G401 (cell line): ENCODE measurements at places on chromosomes 7 and 10. TPM values are rescaled to one million over a fixed set of nuclear protein-coding genes. Genes with fewer than 3 reads are reported as not detected.

The COL26A1 gene
- 104 and 109 TPM in 2 replicates for total RNA-seq

The CTAGE15 gene
- not detected in 2 replicates for total RNA-seq

The KIAA1549 gene
- 0.86 and 1.3 TPM in 2 replicates for total RNA-seq

The ZPBP gene
- total RNA-seq, result not detected in 2 replicates

The LMOD2 gene
- not detected in 2 replicates for total RNA-seq

The GNAT3 gene
- not detected in 2 replicates for total RNA-seq

The FAM200A gene
- total RNA-seq, result 2.6 and 5.0 TPM in 2 replicates

DNA sequence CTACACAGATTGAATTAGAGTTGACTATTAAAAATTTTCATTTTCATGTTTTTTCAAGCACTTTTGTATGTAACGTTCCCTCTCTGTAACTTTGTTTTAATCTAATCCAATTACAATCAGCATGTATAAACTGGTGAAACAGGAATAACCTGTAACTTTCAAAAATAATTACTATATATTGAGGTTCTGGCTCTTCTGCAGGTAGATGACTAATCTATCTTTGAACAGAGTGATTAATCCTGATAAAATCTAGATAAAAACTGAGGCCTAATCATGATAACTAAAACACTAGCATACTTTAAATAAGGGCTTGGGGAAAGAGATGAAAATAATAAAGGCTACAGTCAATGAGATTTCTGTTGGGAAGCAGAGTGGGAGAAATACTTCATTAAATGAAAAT, 101.6 kb upstream of the KCND2 start:
- DNase-seq, result no peak

DNA sequence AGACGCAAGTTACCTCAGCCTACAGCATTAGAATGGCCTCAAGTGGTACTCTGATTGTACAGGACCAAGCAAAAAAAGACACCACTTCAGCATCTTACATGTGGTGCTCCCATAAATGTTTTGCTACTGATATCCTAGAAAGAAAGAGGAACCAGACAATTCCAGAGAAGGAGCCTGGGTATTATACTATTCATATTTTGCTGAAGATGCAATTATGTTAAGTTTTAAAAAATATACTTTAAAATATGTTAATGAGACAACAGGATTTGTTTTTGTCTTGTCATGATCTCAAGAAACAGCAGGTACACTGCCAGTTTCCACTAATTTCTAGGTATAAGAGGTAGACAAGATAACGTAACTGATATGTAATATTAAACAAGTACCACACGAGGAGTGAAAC, 92.6 kb downstream of the JMJD1C start:
- DNase-seq, result no peak

DNA sequence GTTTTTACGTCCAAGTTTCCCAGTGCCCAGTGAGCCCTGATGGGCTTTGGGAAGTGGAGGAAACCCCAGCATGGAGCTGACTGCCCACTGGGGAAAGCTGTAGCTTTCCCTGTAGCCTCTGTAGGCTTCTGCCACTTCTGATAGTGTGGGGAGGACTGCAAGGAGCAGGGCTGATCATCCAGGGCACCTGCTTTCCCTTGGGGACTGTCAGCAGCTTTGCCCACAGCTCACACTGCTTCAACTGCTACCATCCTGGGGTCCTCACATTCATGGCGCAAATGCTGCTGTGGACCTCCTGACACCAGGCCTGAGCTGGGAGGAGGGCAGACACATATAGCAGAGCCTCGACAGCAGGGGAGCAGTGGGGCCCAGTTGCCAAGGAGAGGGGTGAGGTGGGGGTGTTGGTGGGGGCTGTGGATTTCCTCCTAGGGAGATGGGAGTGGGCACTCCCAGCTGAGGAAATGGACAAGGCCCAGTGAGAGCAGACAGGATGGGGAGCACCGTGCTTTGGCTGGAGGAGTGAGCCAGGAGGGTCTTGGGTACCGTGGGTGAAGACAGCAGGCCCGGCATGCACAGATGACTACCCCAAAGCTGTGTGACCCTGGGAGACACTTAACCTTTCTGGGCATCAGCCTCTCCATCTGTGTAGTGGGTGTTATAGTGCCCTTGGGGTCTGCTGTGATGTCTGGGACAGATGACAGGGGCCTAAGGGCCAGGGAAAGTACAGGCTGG, 16.2 kb downstream of the RAMP3 start:
- no peak for DNase-seq

DNA sequence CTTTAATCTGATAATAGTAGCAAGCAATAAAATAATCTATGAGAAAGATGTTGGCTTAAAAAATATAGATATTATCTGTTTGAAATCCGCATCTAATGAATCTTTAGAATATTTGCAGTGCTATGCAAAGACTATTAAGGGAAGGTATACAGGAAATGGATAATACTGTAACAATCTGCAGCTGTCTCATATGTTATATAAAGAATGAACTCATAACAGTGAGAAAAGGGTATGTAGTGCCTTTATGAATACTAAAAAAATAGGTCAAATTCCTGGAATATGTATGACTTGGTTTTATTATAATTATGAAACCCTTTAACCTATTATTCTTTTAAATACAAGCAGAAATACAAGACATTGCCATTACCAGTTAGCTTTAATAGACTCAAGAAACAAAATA, 105.1 kb upstream of the GPR22 start:
- no peak for DNase-seq

- no peak for DNase-seq
Observed at GRCh38 chr7:147276783-147277370, 1160.3 kb downstream of the CNTNAP2 start.

DNA sequence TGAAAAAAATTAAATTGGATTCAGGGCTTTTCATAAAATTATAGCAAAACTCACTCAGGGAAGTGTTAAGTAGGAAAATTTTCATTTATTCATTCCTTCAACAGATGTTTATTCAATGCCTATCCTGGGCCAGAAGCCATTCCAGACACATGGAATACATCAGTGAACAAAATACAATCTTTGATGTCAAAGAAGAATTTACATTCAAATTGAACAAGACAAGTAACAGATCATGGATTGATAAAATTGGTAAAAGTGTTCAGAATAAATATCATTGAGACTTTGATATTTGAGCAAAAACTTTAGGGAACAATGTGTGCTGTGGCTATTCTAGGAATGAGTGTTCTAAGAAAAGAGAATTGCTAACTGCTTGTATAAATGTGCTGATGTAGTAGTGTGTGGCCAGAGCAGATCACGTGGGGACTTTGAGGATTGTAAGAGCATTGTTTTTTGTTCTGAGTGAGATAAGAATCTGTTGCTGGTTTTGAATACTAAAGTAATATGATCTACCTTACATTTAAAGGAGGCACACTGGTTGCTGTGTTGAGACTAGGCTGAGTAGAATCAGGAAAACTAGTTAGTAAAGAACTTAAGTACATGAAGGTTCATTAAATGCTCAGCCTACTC, 957.2 kb downstream of the PCDH15 start:
- no peak for DNase-seq

DNA sequence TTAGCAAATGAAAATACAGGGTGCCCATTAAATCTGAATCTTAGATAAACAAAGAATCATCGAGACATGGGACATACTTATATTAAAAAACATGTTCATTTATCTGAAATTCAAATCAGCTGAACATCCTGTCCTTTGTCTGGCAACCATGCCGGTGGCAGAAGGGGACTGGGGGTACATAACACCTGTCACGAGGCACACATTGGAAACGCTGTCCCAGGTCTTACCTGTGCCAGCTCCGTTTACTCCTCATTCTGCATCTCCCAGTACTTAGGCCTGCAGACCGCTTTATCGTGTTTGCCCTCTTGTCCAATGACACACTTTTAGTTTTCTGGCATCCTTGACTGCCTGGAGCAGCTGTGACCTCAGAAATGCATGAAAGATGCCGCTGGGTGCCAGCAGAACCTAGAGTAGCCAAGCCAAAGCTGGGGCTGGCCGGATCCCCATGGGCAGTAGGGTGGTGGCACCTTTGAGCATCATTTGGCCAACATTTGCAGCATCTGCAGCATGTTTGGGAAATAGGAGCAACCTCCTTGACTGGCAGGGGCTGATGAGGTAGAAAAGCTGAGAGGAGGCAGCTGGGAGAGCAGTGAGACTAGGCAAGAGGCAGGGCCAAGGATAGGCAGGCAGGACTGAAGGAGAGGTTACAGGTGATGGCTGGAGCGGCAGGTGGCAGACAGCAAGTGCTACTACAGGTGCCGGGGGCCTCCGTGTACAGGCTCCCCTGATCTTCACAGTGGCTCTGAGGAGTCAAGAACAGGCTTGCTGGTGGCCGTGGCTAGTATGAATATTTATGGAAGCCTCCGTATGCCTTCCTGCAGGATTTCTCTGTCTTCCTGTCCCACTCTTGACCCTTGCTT, 62.3 kb upstream of the BTBD16 start:
- DNase-seq, result peak; percentile 78

- no peak for DNase-seq
Observed at GRCh38 chr7:159033956-159034355, 110.7 kb downstream of the VIPR2 start.

GRCh38 chr7:2645274-2645868, 13.6 kb downstream of the TTYH3 start:
- no peak for DNase-seq

GRCh38 chr10:94623572-94623971, 60.0 kb upstream of the CYP2C18 start:
- no peak for DNase-seq

DNA sequence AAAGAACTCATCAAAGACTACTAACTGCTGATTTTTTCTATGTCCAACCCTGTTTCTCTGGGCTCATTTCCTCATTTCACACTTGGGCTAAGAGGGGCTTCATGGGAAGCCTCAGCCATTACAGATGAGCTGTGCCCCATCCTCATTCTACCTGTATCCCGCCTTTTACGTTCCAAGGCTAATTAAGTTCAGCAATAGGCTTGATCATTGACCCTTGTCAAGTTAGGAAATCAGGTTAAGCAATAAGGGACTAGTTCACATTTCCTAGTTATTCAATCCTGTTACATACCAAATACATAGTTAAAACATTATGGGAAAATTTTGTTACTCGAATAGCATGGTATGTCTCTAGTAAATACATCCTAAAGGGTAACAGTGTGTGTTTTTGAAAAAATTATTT, 29.3 kb upstream of the AGBL3 start:
- DNase-seq, result no peak

DNA sequence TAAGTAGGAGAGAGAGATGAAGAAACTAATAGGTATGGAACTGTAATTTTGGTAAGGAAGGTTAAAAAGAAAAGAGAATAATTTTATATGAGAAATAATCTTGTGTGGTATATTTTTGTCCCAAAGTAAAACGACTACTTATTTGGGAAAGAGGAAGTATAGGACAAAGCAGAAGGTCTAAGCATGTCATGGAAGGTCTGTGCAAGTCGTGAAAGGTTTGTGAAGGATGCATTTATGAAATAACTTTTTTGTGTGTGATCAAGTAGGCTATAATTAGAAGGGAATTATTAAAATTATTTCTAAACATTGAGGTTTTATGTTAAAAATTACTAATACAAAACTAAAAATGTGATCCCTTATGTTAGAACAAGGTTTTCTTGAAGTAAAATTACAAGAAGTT, 63.3 kb downstream of the ZNF783 start:
- no peak for DNase-seq

DNA sequence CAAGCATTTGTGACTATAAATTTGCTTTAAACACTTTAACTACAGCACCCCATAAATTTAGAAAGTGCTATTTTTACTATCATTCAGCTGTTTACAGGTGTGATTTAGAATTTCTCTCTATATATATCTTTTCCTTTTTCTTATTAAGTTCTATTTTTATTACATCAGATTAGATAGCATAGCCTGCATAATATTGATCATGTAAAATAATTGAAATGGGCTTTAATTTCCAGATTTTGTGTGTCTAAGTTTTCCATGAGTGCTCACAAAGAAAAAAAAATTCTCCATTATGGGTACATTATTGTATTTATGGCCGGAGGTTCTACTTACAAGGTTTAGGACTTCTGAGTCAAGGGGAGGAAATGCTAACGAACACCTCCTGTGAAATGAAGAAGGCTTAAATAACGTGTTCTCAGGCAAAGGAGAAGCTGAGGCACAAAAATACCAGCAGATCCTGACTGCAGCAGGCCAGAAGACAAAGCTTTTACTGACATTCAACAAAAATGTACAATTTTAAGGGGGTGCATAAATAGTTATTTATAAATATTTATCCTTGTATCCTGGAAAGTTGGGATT, 114.2 kb downstream of the RNF133 start:
- DNase-seq, result no peak

DNA sequence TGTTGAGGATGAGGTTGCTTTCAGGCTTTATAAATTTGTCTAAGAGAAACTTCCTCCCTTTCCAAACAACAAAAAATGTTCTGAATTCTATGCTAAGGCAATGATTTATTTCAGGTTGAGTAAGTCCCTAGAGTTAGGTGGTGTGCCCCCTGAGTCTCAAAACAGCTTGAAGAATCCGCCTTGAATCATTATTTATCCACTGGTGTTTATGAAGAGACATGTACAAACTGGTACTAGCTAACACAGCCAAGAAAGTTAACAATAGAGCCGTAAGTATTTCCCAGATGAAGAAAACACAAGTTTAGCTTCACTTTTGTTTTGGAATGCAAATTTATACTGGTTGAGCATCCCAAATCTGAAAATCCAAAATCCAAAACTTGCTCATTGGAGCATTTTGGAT, 66.2 kb upstream of the SRPK2 start:
- DNase-seq, result no peak

DNA sequence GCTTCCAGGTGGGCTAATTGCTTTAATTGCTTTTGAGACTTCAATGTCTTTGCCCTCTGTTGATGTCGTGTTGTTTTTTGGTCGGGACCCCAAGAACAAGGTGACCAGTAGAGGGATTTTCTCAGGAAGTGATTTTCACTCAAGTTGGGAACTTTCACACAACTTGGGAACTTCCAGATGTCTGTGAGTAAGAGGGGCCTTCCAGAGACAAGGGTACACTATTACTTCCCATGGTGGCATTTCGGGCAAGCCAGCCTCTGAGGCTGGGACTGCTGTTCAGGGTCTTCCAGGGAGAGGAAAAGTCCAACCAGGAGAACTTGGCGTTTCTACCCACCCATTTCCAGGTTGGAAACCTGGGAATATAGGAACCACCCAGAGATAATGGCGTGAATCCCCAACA, 170.0 kb upstream of the CDCA7L start:
- DNase-seq, result no peak

- no peak for DNase-seq
Observed at GRCh38 chr10:31242902-31243301, 76.1 kb upstream of the ZEB1 start.

DNA sequence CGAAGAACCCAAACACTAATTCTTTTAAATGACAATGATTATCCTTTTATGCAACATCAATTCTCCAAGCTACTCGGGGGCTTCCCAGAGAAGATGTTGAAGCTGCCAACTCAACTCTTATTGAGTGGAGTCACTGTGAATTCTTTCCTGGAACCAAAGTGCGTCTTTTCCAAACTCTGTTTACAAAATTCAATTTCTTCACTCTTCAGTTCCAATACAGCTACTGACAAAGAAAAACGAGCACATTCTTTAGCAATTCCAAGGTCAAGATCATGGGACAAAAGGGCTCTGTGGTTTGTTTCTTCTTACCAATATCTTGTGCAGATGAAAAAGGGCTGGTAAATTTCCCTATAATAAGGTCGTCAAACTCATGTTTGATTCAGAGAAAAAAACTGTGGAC, 74.2 kb downstream of the FAS start:
- no peak for DNase-seq

- DNase-seq, result no peak
Observed at GRCh38 chr10:62614389-62615157, 189.9 kb upstream of the ADO start.

GRCh38 chr10:78460204-78460603, 426.5 kb downstream of the RPS24 start:
- DNase-seq, result no peak
